ENCODE measurements at places on chromosomes 11 and 22.

DNA sequence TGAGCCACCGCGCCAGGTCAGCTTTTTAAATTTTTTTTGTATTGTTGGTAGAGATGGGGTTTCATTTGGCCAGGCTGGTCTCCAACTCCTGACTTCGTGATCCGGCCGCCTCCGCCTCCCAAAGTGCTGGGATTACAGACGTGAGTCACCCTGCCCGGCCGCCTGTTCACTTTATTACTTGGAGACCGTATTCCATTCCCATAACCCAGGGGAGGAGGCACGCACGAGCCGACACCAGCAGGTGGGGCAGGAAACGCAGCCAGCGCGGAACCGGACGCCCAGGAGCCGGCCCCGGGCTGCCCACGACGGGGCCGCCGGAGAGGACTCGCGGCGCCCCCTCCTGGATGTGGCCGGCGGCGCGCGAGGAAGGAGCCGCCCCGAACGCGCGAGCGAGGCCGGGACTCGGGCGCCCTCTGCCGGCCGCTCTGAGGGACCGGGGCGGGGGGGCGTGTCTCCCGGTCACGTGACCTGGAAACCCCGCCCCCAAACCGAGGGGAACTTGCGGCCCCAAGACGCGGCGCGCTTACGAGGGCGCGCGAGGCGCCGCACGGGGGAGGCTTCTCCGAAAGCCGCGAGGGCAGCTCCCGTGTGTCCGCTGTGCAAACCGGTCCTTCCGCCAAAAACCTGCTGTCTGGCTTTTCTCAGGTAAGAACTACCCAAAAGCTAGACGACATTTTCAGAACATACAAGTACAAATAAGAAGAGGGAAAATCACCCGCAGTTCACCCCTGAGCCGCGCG, 11.6 kb upstream of the RNH1 start:
- peak; percentile 97 for DNase-seq

GRCh38 chr22:25563761-25564319, 635 bp upstream of the GRK3 start:
- no peak for DNase-seq

DNA sequence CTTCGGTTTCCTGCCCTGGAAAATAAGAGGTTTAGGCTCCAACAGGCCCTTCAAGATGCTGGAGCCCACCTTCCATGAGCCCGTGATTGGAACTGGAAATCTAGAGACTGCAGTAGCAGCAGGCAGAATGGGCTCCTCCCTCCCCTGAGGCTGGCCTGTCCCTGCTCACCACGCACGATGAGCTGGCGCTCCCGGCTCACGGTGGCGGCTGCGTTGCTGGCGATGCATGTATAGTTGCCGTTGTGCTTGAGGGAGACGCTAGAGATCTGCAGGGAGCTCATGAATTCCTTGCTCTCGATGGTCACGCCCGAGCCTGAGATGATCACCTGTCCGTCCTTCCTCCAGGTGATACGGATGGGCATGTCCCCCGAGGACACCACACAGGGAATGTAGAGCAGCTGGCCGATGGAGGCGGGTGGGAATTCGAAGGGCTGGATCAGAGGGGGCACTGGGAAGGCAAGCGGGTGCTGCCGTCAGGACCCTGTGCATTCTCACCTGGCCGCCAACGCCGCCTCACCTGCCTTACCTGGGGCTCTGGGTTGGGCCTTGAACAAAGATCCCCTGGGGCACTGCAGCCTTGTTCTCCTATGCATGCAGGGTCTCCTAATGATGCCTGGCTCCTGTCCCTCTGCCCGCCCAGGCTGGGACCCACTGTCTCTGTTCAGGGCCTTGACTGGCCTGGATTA, 177.8 kb downstream of the CEP164 start:
- DNase-seq = no peak

DNA sequence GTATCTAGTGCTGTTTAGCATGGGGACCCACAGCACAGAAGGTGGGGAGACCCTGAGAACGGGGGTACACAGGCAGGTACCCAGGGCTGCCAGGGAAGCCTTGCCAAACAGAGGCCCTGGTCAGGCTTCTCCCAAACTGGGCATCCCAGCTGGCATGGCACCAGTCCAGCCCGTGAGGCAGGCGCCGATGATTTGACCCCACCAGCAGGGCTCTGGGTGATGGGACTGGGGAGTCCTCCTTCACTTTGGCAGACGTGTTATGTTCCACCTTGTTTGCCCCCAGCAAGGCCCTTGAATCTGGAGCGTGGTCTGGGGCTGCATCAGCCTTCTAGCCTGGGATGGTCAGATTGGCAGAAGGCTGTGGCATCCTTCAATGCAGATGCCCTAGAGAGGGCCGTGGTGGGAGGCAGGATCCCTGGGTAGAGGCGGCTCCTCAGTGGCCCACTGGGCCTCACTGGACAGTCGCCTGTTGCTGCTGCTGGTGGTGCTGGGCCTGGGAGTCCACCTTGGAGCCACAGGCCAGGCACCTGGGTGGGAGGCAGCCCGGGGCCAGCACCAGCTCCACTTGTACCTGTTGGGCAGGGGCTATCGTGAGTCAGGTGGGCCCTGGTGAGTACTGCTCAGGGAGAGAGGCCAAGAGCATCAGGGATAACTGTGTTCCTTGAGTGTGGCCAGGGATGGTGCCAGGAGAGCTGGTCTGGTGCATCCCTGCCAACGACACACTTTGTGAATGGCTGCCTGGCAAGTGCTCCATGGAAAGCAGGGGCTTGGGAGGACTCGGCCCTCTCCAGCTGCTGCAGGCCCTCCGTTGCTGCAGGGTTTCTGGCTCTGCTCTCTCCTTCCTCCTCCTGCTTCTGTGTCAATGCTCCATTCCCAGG, 3.3 kb downstream of the ADORA2A start:
- no peak for DNase-seq

All from frontal cortex (tissue), 4 donors.